ENCODE measurements at places on chromosomes 3 and 15. TPM values are rescaled to one million over a fixed set of nuclear protein-coding genes. Genes with fewer than 3 reads are reported as not detected.

ALDH1A3 gene
- total RNA-seq = 217 TPM

DNA sequence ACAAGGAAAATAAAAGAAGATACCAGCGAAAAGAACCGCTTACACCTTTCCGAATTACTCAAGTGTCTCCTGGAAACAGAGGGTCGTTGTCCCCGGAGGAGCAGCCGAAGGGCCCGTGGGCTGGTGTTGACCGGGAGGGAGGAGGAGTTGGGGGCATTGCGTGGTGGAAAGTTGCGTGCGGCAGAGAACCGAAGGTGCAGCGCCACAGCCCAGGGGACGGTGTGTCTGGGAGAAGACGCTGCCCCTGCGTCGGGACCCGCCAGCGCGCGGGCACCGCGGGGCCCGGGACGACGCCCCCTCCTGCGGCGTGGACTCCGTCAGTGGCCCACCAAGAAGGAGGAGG, 325 bp downstream of the ALCAM start:
- no peak for DNase-seq

DNA sequence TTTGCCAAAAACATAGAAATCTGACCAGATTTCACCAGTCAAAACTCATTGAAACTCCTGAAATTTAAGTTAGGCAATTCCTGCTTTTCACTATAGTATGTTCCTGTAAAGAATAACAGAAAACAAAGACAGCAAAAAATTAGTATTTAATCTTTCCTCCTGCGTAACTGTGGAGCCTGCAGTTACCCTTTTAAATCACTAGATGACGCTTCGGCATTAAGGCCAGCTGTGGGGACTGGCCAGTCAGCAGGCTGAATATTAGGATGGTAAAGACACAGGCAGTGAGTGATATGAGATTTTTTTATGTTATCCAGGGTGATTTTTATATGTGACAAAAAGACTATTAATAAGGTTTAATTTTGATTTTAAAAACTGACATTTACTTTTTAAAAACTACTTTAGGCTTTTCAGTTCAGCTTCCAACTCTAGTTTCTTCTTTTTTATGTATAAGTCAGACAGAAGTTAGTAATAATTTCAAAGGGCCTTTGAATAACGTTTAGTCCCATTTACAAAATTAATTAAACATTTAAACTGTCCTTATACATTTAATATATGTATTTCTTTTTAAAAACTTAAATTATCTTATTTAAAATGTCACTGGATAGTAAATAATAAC, 165.1 kb downstream of the PPM1L start:
- peak; percentile 38 for DNase-seq

- no peak for DNase-seq
Measured at GRCh38 chr15:50681467-50681866, 5.1 kb downstream of the TRPM7 start.

CSTA gene
- 0.78 TPM for total RNA-seq

DNA sequence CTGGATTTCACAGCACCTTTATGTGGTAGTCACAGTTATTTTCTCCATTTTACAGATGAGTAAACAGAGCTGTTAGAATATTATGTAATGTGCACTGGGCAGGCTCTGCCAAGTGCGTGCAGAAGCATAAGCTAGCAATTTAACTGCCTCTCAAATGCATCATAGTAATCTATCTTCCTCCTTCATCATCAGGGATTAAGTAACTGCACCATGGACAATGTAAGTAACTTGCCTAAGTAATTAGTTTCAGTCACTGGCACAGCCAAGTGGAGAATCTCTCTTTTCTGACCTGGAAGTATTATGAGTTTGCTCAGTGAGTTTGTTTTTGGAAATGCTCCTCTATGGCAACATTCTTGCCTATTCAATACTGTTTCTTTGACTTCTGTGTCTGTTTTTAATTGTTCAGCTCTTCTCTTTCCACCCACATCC, 260.5 kb downstream of the PTPRG start:
- peak; percentile 68 for DNase-seq

MINAR1 gene
- total RNA-seq = 1.3 TPM

GRCh38 chr15:44641651-44642050, 21.8 kb downstream of the SPG11 start:
- DNase-seq = no peak

GRCh38 chr3:13543253-13543652, 5.7 kb upstream of the FBLN2 start:
- peak; percentile 97 for DNase-seq

- DNase-seq = peak; percentile 88
Measured at GRCh38 chr3:196793246-196793645, 53.6 kb downstream of the PAK2 start.

ABCF3 gene
- 33.4 TPM for total RNA-seq

DNA sequence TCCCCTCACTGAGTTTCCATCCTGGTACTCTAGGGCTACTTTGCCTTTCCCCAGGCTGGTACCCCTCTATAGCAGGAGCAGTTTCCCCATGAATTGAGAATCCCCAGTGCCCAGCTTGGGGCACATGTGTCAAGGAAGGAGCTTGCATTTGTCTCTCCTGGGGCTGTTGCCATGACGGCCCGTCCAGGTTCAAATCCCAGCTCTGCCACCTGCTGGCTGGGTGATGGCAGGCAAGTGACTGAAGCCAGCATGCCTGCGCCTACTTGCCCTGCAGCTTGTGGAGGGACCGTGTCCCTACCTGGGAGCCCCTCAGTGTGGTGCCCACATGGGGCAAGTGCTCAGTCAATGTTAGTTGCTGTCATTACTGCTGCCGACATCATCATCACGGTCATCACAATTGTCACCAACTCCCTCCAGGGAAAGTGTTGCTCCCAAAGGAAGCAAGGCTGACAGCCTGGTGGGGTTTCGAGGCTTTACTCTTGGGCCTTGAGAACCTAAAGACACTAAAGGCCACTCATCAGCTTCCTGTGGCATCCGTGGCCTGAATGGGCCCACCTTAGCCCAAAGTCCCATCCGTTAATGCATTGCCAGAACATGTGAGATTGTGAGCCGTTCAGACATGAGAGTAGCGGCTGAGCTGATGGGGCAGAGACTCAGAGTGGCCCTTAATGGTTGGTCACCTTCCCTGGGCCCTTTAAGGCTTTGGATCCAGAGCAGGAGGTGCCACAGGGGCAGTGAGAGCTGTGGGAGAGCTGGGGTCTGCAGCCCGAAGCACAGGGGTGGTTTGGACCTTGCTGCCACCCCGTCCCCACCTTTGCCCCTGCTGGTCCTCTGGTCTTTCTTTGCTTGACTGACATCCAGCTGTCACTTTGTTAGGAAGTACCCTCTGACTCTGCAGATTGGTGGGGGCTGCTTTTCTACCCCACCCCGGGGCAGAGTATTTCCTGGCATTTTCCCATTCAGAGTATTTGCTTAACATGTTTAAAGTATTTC, 144.4 kb downstream of the DNAJB8 start:
- DNase-seq = peak; percentile 55

OXNAD1 gene
- total RNA-seq = 12.9 TPM
